Tongue (tissue), 3 donors: ENCODE measurements at places on chromosomes 7 and 10.
A peak's percentile ranks its signal among the peaks of the same experiment; 100 is the strongest.

- DNase-seq = no peak
Measured at GRCh38 chr7:66283003-66283920, 78.1 kb downstream of the TPST1 start.

DNA sequence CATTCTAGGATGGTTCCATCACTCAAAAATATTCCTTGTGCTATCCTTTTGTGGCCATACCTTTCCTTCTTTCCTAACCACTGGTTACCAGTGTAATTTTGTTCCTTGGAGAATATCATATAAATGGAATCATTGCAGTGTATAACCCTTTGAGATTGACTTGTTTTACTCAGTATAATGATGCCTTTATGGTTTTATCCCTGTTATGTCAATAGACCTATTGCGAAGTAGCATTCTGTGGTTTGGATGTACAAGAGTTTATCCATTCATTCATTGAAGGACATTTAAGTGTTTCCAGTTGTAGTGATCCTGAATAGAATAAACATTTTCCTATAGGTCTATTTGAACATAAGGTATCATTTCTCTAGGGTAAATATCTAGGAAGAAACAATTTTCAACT lies 54.2 kb downstream of the RBM33 start:
- no peak for DNase-seq

GRCh38 chr10:34177445-34177844 lies 637.7 kb downstream of the PARD3 start:
- no peak for DNase-seq

GRCh38 chr7:101251871-101252659 lies 7.2 kb upstream of the FIS1 start:
- DNase-seq = peak; percentile 99

DNA sequence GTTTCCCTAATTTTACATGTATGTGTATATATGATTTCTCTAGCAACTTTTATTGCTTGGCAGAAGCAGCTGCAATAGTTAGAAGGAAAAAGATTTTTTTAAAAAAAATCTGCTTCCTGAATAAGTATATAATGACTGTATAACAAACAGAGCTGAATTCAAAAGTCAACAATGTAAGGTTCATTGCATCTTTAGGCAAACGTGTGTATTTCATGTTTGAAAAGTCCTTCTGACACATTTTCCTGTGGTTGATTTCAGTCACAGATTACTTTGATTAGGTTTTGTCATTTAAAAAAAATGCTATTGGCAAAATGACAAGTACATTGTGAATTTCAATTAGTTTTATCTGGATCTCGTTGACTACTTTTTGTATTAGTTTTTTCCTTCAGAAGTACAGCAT lies 231.0 kb downstream of the CSTF2T start:
- DNase-seq = no peak

- DNase-seq = no peak
Measured at GRCh38 chr7:17600340-17600752, 301.9 kb downstream of the AHR start.

DNA sequence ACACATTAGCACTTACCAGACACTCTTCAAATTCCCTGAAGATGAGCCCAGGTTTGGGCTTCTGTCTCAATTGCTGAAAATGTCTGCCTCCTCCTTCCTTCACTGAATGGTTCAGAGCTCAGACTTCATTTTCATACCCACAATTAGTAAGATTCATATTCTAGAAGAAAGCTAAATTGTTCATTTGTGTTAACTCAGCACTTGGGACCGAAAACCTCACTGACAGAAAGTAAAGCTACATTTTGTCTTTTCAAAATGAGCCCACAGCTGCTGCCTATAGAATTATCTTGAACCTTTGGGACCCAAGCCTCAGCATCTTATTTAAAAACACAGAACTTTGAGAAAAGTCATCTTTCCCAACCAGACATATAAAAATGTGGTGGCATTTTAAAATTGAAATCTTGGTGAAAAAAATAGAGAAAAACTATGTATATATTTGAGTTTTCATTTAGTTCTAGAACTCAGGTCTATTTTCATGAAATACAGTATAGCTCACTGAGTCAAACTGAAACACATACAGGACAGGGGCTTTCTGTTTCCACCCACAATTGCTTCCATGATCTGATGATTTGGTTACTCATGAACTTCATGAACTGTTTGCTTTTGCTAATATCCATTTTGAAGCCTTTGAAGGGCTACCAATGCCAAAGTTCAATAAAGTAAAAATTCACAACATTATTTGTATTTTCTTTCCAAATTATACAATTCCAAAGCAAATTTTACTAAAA lies 119.1 kb upstream of the PFKP start:
- DNase-seq = no peak

- DNase-seq = peak; percentile 85
Measured at GRCh38 chr10:72784551-72785351, 92.8 kb downstream of the MCU start.

DNA sequence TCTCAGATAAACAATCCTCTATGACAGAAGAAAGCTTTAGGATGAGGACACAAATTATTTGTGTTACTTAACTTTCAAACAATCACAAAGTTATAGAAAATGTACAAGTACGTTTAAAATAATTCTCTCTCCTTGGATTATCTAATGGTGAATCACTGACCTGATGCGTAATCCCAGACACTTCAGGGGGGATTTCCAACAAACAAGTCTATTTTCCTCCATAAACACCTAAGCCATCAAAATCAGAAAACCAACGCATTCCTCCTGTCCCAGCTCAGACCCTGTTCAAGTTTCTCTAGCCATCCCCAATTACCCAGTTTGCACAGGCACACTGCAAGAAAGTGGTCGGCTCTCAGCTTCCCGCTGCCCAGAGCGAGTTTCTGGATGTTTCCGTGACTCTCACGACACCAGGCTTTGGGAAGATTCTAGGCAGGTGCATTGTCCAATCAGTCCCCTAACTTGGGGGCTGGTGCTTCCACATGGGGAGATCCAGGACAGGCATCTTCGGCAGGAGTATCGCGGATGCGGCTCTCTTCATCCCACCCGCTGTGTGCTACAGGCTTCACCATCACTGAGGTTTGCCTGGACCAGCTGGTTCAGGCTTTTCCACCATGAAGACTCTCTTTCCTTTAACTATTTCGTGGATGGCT lies 200.0 kb downstream of the ZMYND11 start:
- no peak for DNase-seq

DNA sequence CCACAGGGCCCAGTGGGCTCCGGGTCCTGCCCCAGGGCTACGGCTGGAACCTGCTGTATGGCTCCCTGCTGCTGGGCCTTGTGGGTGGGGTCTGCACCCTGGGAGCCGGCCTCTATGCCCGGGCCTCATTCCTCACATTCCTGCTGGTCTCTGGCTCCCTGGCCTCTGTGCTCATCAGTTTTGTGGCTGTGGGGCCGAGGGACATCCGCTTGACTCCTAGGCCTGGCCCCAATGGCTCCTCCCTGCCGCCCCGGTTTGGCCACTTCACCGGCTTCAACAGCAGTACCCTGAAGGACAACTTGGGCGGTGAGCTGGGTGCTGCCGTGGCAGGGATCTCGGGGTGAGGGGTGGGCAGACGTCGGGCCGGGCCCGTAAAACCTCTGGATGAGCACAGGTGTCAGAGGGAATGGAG lies 4.4 kb downstream of the SLC12A9 start:
- no peak for DNase-seq

- no peak for DNase-seq
Measured at GRCh38 chr7:48518092-48518491, 346.8 kb downstream of the ABCA13 start.

GRCh38 chr10:4736183-4736582 lies 89.8 kb upstream of the AKR1E2 start:
- no peak for DNase-seq

DNA sequence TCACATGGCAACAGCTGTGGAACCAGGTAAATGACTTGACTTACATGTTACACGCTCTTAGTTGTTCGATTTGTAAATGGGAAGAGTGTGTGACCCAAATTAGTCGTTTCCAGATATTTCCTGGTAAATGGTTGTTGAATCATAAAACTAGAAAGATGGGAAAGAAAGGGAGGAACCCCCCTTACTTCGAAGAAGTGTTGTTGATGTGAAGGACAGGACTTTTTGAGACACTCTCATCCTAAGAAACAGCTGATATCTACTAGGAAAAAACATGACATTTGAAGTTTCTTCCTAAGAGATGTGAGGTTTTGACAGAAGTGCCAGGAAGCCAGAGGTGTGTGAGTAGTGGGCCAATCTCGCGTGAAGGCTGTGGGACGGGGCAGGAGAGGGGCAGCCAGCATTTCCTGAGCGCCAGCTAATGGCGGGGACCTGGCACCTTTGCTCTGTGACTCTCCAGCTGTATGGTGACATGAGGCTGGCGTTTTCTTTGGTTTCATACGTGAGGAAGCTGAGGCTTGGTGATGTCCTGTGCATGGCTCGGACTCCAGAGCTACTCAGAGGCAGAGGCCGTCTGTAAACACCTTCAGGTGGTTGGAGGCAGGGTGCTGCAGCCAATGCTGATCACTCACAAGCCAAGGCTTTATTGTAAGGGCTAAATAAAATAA lies 53.7 kb downstream of the IKZF1 start:
- no peak for DNase-seq

GRCh38 chr7:84513061-84513460 lies 318.5 kb upstream of the SEMA3A start:
- DNase-seq = peak; percentile 64

- DNase-seq = no peak
Measured at GRCh38 chr7:25565002-25565401, 336.7 kb upstream of the NPVF start.

DNA sequence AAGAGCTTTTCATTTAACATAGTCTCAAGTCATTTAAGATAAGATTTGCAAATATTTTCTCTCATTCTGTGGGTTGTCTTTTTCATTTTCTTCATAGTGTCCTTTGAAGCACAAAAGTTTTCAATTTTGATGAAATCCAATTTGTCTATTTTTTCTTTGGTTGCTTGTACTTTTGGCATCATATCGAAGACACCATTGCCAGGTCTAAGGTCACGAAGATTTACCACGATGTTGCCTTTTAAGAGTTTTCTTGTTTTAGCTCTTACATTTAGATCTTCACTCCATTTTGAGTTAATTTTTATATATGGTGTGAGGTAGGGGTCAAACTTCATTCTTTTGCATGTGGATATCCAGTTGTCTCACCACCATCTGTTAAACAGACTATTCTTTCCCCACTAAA lies 34.7 kb downstream of the TMEM270 start:
- DNase-seq = no peak

GRCh38 chr10:22833353-22833752 lies 94.5 kb upstream of the ARMC3 start:
- no peak for DNase-seq

GRCh38 chr7:47873762-47874161 lies 74.5 kb downstream of the PKD1L1 start:
- DNase-seq = no peak

- no peak for DNase-seq
Measured at GRCh38 chr7:43099750-43100149, 12.7 kb upstream of the HECW1 start.

DNA sequence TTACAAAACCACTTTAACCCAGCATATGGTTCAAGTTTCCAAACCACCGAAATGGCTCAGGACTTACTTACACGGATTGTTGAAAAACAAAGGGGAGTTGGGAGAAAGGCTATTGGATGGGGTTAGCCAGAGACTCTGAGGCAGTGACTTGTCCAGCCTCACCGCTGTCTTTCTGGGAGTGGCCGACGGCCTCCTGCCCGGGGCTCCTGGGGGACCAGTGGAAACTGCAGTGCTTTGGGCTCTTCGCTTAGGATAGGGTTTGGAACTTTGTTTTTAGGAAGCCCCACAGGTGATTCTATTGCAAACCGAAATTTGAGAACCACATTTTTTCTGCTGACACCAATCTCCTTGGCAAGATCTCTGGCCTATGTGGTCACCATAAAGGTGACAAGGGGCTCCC lies 38.1 kb upstream of the R3HCC1L start:
- DNase-seq = no peak

DNA sequence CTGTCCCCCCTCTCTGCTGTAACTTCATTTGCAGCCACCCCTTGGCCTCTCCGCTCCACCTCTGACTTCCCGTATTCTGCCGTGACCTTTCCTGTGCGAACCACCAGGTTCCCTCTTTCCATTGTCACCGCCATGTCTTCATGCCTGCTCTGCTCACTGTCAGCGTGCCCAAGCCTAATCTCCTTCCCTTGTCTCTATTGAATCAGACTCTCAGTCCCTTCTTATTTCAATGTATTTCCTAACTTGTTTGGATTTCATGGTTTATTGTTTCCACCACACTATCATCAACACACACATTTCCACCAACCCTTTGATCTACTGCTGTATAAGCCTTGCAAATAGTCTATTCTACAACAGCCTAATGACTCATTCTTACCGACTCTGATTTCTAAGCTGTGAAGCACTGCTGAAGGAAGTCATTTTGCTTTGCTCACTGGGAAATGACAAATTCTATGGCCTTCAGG lies 30.0 kb upstream of the INHBA start:
- DNase-seq = no peak

- no peak for DNase-seq
Measured at GRCh38 chr7:126302639-126303038, 950.1 kb downstream of the GRM8 start.

DNA sequence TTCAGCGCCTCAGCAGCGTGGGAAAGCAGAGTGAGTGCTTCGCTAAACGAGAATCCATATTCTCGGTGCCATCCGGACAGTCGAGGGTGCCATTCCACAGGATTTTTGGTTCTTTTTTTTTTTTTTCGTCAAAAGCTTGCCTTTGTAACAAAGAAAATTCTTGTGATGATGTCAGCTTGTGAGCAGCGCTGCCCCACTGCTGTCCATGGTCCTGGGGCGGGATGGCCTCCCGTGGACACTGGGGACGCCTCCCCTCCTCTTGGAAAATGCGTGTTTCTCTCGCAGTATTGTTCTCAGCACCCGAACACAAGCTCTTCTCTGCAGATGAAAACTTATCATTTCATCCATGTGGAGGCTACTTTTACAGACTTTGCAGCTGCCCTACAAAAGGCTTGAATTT lies 477.4 kb downstream of the TCERG1L start:
- peak; percentile 12 for DNase-seq

- no peak for DNase-seq
Measured at GRCh38 chr10:24822590-24822989, 98.9 kb upstream of the ARHGAP21 start.

DNA sequence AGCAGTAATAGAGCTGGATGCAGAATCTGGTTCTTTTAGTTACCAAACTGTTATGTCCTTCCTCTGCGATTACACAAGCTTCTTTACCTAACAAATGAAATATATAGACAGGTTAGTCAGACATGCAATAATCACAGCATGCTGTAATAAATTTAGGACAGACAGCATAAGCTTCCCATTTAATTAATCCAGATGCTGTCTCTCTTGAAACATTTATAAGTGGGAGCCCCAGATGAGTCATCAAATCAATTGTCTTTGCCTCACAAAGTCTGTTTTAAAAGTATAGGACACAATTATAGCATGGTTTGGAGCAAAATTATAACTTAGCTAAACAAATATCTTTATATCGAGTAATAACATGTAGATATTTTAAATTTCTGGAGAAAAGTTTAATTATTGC lies 1.6 kb downstream of the CDNF start:
- DNase-seq = no peak

- no peak for DNase-seq
Measured at GRCh38 chr10:3265088-3265487, 92.5 kb upstream of the PITRM1 start.
